ENCODE measurements at places on chromosomes 1 and 21.
A peak's percentile ranks its signal among the peaks of the same experiment; 100 is the strongest.

DNA sequence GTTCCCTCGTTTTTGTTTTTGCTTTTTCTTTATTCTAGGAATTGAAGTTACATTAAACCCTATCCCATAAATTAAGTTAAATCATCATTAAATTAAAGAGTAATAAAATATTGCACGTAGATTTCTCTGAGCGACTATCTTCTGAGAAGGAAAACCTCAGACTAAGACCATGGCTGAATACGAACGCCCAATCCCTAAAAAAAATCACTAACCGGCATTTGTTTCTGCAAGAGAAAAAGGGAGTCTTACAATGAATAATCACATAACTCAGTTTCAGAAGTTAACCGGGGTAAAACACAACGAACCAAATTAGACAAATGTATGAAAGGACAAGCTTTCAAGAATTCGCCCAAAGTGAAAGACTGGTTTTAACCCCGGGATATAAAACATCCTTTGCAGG, 1.3 kb downstream of the PIK3R3 start:
- no peak for DNase-seq

DNA sequence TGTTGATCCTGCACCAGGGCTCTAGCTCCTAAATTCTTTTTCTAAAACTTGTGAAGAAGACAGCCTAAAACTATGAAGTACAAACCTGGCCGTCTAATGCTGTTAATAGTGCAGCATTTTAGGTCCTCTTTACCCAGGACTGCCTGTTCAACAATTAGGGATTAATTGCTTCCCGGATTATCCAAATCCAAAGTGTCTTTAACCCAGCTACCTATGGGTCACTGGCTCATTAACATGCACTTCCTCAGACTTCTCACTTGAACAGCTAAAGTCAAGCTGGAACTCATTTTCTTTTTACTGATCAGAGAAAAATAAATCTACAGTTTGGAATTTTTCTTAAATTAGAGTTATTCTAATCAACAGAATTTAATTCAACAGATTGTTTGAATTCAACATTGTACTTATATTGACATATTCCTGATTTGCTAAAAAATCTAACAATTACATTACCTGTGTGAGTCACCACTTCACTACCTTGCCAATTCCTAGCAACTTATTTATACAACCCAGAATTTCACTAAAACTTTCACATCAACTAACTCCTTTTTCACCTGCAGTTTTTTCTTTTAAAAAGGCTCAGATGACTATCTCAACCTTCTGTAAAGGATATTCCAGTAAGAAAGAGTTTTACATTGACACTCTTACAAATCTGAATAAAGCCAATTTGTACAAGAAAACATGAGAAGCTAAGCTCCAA, 3.3 kb downstream of the HNRNPU start:
- DNase-seq = no peak

- no peak for DNase-seq
Measured at GRCh38 chr1:26583646-26584485, 54.3 kb downstream of the RPS6KA1 start.

- DNase-seq = no peak
Measured at GRCh38 chr1:235075777-235076308, 52.8 kb downstream of the TOMM20 start.

- no peak for DNase-seq
Measured at GRCh38 chr1:152110860-152111514, 4.3 kb downstream of the TCHH start.

DNA sequence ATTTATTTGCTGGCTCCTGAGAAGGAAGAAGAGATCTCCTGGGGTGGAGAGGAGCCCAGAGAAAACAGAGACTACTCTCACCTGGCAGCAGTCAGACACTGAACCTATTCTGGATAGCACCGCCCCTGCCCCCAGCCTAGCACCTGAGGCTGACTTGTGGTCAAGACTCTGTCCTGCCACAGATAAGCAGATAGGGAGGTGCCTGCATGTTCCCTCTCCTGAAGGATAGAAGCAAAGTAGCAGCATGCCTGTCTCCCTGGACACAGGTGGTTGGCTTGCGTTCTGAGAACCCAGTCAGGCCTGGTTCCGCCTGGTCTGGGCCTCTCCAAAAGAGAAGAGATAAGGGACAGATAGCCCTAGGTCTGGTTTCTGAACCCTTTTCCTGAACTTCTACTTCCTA, 1.3 kb upstream of the EFNA3 start:
- DNase-seq = no peak

DNA sequence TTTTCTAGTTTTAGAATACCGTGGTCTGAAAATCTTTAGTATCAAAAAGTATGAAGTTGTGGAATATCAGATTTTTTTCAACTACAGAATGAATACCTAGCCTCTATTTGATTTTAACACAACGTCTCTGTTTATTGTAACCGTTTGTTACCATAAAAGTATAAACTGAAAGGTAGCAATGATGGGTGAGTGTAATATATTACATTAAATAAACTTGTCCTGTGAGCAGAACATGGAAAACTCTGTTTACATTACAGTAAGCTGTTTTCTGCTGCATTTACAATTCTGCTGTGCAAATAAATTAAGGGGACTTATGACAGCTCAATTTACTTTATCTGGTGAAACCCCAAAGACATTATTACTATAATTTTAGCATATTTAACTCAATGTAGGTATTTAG, 62.5 kb downstream of the CHRM3 start:
- no peak for DNase-seq

GRCh38 chr1:230992100-230992774, 13.3 kb downstream of the ARV1 start:
- DNase-seq = no peak

GRCh38 chr1:202144402-202145067, at the start of gene ARL8A:
ARL8A (minus strand) TSS chr1:202144737; CDS start chr1:202144572, 165 bp downstream.
- DNase-seq = peak; percentile 41

GRCh38 chr1:235767795-235768194, 98.9 kb downstream of the LYST start:
- no peak for DNase-seq

DNA sequence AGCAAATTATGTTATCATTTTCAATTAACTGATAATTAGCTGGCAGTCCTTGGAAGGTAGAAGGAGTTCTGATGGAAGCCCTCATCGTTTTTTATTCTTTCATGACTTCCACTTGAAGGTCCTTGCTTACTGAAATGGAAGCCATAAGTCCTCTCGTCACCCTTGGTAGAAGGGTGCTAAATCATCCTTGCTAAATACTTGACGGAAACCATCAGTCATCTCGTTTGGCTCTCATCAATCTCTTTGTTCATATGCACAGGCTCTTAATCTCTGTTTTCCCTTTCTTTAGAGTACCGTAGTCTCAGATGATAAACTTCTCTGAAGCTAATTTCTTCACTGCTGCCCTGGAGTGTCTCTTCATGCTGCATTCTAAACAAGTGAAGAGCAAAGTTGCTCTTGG, 34.5 kb downstream of the UCK2 start:
- DNase-seq = no peak

GRCh38 chr1:151803164-151803563, 2.1 kb downstream of the LINGO4 start:
- no peak for DNase-seq

- DNase-seq = no peak
Measured at GRCh38 chr1:157580179-157580827, 17.6 kb downstream of the FCRL4 start.

- DNase-seq = no peak
Measured at GRCh38 chr1:147072482-147073432, 99.5 kb downstream of the PRKAB2 start.

- DNase-seq = no peak
Measured at GRCh38 chr1:115190540-115191170, 101.4 kb upstream of the TSPAN2 start.

- DNase-seq = no peak
Measured at GRCh38 chr1:157626099-157626498, 28.2 kb upstream of the FCRL4 start.

DNA sequence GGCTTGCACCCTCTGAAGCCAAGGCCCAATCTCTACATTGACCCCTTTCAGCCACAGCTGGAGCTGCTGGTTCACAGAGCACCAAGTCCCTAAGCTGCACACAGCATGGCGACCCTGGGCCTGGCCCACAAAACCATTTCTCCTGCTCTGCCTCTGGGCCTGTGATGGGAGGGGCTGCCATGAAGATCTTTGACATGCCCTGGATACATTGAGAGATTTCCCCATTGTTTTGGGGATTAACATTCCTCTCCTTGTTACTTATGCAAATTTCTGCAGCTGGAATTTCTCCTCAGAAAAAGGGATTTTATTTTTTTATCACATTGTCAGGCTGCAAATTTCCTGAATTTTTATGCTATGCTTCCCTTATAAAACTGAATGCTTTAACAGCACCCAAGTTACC, 235.8 kb downstream of the COL11A1 start:
- no peak for DNase-seq

DNA sequence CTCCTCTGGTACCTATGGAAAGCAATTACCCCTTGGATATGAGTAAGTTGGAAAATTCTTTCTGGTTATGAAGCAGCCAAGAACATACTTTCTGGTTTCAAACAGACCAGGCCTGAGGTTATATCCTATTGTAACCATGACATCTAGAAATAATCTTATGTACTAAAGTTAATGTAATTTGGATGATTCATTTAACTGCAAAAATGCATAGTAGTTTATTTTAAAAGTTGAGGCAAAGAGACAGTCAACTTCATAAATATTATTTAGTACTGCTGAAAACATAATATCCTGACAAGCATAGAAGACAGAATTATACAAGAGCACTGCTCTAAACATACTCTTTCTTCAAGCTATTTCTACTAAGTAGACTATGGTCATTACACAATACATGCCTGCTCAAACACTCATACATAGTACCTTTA, 25.5 kb downstream of the ODF2L start:
- no peak for DNase-seq

- DNase-seq = no peak
Measured at GRCh38 chr1:115121793-115122192, 32.5 kb upstream of the TSPAN2 start.

DNA sequence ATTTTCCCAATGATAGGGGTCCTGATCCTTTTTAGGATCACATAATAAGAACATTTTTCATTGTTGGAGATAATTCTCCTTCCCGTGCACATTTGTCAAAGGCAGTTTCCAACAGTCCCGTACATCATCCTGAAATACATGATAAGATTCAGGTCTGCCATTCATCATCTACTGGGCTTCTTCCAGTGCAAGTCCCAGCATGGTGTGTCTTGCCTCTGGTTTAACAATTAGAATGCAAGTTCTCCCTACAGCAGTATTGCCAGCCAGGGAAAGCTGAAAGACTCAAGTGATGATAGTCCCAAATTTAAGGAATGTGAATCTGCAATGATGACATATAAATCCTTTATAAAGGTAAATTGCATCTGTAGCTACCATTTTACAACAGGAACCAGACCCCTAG, 146.2 kb downstream of the DAB1 start:
- DNase-seq = no peak

DNA sequence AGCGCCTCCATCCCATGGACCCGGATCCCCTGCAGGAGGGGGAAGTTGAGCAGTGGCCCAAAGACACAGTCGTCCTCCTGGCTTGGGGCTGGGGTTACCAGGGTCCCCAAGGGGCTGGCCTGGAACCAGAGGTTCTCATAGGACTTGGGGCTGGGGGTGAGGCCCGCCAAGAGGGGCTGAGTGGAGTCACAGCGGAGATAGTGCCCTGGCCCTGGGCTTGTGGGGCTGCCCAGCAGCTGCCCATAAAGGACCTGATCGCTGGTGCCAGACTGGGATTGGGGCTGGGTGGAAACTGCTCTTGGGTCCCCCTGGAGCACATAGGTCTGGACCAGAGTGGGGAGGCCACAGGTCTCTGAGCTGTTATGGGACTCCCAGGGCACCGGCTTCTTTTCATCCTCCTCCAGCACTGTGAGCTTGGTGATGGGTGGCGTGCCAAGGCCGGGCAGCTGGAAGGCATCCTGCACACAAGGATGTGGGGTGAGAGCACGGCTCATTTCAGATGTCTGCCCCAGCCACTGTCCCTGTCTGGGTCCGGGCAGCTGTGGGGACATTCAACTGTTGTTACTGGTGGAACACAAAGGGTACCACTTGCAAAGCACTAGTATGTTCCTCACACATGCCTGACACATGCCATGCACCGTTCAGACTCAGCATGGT, 2.3 kb upstream of the MRPS15 start:
- no peak for DNase-seq

DNA sequence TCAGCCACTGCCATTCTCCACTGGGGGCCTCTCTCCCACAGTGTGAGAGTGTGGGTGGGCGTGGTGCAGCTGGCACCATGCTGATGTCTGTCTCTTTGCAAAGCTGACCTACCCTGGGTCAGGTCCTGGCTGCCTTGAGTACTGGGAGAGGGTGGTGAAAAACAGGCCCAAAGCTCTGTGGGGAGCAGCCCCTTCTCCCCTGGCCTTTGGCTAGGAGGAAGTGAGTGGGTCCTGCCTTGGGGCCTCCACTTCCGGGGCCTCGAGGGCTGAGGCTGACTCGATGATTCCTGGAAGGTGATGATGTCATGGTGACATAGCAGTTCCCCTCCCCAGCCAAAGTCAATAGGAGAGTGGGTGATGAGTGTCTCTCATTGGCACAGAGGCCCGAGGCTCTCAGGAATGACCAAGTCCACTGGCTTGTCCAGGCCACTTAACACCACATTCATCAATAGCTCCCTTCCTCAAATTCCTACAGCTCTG, 53.0 kb downstream of the IER5 start:
- DNase-seq = no peak

GRCh38 chr1:74681001-74681400, 7.4 kb upstream of the ERICH3 start:
- no peak for DNase-seq

DNA sequence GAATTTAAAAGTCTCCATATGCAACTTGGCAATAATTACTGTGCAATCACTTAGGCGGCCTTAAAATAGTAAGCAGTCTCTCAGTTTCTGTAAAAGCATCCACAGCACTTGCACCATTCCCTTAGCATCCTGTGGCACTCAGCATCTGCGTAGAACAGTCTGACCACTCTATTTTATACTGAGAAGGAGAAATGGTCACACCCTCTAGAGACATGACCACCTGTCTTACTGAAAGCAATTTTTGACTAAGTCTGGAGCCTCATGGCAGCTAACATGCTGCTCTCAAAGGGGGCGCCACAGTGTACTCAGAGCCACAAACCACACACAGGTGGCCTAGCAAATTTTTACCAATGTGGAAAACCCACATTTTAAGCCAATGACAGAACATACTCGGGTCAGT, 62.0 kb downstream of the KCNK1 start:
- DNase-seq = no peak

GRCh38 chr1:71252900-71253299, 172.1 kb upstream of the ZRANB2 start:
- no peak for DNase-seq

- no peak for DNase-seq
Measured at GRCh38 chr1:235156265-235156664, 4.8 kb downstream of the RBM34 start.

GRCh38 chr1:115828101-115829022, 12.6 kb downstream of the NHLH2 start:
- no peak for DNase-seq

DNA sequence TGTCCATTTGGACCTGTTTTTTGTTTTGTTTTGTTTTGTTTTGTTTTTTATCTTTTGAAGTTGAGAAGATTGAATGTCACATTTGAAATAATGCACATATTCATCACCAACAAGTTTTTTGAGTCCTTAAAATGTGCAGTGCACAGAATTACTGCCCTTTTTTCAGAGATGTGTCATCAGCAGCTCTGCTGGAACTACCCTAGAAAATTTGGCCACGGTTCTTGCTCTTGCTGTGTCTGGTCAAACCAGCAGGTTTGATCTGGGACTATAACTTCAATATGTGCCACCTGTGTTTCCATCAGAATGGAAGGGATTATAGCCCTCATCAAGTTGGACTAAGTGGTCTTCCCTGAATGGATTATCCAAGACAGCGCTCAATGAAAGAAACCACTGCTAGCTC, 24.1 kb upstream of the CNN3 start:
- no peak for DNase-seq
